ENCODE measurements at places on chromosomes 13 and 19. TPM values are rescaled to one million over a fixed set of nuclear protein-coding genes. Genes with fewer than 3 reads are reported as not detected.

The KLF5 gene
- 8.0 TPM for total RNA-seq

DNA sequence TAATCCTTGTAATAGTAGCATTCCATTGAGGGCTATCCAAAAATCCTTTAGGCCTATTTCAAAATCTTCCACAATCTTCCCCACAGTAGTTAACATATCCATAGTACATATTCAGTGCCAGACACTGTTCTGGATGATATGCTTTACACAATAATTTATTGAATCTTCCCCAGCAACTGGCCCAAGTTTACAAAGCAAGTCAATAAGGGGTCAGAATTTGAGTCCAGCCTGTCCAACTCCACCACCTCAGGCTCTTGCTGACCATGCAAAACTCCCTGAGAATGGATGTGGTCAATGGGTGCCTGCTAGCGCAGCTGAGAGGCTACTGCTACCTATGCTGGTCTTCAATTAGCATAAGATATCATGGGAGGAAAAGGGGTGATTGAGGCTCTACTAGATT, 529.6 kb downstream of the FGF9 start:
- DNase-seq, result no peak

The NUFIP1 gene
- total RNA-seq, result 8.0 TPM

The KIR3DL1 gene
- not detected for total RNA-seq

The IGFL2 gene
- not detected for total RNA-seq

DNA sequence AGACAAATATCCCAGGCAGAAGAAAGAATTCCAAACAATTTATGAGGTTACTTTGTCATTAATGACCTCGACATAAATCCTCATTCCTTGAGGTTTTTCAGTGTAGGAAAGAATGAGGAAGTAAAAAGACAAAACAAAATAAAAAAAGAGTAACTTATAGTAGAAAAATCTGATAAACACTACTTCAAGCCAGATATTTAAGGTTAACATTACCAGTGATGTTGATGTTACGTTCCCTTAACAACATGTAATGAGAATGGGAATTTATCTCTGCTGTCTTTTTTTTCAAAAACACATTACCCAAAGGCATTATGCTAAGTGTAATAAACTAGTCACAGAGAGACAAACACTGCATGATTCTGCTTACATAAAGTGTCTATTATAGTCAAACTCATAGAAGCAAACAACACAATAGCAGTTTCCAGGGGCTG, 935.1 kb downstream of the SLITRK1 start:
- no peak for DNase-seq

DNA sequence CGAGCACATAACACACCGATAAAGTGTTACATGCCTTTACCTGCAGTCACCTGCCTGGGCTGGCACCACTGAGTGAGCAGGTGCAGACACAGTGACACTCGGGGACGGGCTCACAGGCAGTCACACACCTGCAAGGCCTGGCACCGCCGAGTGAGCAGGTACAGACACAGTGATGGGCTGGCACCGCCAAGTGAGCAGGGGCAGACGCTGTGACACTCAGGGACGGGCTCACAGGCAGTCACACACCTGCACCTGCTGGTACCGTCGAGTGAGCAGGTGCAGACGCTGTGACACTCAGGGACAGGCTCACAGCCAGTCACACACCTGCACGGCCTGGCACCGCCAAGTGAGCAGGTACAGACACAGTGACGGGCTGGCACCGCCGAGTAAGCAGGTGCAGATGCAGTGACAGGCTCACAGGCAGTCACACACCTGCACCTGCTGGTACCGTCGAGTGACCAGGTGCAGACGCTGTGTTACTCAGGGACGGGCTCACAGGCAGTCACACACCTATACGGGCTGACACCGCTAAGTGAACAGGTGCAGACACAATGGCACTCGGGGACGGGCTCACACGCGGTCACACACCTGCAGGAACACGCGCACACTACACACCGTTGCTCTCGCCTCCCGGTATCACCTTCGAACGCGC, 470 bp downstream of the ZNF835 start:
- peak; percentile 38 for DNase-seq

GRCh38 chr19:49570997-49571676, 9.2 kb downstream of the NOSIP start:
- no peak for DNase-seq

The VSTM2B gene
- total RNA-seq, result not detected

The PSG6 gene
- not detected for total RNA-seq

The CHMP2A gene
- total RNA-seq, result 79.7 TPM

The C19orf81 gene
- total RNA-seq, result 1.6 TPM

The SOX21 gene
- total RNA-seq, result not detected

GRCh38 chr13:74895042-74895796, 586.8 kb downstream of the TBC1D4 start:
- no peak for DNase-seq

The FAM124A gene
- 1.2 TPM for total RNA-seq

GRCh38 chr13:49214917-49215376, 5.2 kb upstream of the MLNR start:
- no peak for DNase-seq

GRCh38 chr13:62251734-62252133, 836.1 kb upstream of the PCDH20 start:
- DNase-seq, result no peak

DNA sequence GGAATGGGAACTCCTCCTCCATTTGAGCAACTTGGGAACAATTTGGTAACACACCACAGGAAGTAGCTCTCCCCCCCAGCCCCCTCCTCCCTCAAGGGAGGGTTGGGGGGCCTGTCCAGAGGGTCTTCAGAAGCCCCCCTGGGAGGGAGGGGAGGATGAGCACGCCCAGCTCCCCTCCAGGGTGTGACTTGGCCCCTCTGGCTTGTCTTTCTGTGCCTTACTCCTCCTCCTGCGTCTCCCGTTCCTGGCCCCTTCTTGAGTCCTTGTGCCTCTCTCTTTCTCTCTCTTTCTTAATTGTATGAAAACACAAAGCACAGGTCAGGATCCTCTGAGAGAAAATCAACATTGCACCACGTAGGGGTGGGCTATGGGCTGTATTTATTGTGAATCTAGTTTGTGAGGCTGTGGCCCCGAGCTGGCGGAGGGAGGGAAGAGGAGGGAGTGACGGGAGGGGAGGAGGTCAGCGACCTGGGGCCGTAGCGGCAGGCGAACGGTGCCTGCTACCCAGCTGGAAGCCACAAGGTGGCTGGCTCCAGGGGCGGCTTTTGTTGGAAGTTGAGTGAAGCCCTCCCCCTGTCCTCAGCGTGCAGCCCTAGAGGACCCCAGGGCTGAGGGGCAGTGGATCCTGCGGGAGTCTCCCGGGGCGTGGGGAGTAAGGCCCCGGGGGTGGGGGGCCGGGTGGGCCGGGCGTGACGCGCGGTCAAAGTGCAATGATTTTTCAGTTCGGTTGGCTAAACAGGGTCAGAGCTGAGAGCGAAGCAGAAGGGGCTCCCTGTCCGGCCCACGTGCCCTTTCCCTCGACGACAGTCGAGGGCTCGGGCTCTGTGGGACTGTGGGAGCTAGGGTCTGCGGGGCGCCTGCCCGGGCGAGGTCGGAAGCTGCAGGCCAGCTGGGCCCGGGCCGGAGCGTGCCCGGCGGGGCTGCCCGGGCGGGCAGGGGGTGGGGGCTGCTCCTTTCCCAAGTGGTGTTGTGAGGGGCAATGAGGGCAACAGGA, 6.4 kb downstream of the LYL1 start:
- DNase-seq, result peak; percentile 56

DNA sequence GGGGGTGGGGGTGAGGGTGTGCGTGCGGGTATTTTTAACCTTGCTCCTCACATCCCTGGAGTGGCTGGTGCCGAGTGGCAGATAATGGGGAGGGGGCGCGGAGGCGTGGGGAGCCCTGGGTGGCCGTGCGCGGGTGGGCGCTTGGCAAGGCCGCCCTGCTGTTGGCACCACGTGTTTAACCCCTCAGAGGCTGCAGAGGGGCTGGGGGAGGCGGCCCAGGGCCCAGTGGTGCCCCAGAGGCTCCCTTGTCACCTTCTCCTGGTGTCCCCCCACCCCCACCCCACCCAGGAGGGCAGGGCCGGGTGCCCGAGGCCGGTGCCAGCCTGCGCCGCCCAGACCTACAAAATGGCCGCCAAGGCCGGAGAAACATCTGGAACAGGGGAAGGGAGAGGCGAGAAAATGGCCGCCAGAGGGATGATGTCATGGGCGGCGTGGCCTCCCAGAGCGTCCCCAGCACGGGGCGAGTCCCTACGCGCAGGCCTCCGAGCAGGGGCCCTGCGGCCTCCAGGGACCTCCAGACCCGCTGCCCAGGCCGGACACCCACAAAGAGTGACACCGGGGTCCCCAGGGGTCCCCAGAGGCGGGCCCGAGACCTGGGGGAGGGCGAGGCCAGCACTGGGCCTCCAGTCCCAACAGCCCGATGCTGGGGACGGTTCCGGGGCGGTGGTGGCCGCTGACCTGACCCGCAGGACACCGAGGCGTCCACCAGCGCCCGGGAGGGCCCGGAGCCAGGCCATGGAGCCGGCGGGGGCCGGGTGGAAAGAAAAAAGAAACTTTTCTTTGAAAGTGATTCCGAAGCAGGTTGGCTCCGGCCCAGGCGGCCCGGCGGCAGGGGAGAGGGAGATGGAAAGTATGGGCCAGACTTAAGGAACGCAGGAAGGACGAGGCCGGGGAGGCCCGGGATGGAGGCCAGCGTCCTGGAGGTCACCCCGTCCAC, 38.2 kb downstream of the NFIC start:
- peak; percentile 93 for DNase-seq

GRCh38 chr13:113413898-113414282, 39.4 kb downstream of the ADPRHL1 start:
- no peak for DNase-seq

DNA sequence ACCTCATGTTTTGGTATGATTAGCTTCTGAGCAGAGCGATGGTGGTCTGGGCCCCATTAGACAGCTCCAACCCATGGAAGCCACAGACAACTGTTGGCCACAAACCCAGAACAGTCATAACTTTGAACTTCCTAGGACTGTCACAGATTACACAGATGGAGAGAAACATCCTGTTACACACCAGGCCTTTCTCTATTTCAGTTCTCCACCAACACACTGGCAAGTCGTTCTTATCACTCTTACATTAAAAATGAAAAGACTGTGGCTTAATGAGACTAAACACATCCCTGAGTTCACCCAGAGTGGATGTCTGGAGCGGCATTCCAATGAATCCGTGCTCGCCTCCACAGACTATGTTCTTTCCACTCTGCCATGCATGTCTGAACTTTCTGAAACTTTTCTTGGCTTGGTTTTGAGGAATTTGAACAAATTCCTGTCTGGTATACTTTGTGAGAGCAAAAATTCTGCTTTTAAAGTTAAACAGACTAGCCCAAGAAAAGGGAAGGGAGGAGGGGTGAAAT, 109.1 kb downstream of the NALCN start:
- DNase-seq, result no peak

DNA sequence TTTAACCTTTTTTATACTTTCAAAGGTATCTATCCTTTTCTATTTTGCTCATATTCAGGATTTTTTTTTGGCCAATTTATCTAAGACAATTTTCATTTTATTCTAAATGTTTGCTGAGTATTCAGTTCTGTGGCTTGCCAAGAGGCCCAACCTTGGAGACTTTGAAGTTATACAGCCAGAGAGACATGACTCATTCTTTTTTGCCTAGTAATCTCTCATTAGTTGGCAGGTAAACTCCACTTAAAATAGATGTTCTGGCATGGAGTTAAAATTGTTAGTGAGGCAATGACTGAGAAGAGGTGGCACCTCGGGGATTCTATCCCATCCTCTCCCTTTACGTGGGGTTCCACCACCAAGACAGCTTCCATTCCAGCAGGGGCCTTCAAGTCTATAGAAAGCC, 213.8 kb downstream of the KCTD12 start:
- DNase-seq, result no peak

The TBXA2R gene
- 1.8 TPM for total RNA-seq

GRCh38 chr13:110779022-110779421, 65.5 kb downstream of the ING1 start:
- no peak for DNase-seq
